ENCODE measurements at places on chromosomes 12 and 14.

DNA sequence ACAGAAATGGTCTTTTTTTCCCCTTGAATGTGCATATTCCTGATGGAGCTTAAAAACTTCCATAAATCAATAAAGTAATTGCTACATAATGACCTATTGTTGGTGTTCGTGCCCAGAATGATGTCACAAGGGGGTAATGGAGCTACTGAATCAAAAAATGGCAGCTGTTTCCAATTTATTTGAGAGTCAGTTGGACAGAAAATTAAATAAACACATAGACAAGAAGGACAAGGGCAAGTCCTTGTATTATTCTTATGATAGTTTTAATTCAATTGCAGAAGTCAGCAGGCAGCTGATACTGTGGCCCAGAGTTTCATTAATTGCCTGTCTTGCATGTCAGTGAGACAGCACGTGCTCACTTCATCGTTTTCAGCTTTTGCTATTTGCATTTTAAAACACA is 473.5 kb downstream of the ETNK1 start:
- DNase-seq = no peak

- DNase-seq = no peak
Observed at GRCh38 chr12:32502693-32503502, 103.5 kb downstream of the FGD4 start.

- no peak for DNase-seq
Observed at GRCh38 chr14:68886109-68886434, 93.0 kb downstream of the ACTN1 start.

DNA sequence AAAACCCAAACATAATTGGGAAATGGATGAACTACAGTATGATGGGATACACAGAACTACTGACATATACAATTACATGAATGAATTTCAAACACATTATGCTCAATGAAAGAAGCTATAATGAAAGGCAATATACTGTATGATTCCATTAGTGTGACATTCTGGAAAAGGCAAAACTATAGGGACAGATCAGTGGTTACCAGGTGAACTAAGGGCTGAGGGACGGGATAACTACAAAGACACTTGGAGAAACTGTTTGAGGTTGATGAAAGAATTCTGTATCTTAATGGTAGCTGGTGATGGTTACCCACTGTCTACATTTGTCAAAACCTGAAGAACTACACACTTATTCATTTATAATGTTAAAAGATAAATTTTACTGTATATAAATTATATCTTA is 7.7 kb downstream of the ZFC3H1 start:
- no peak for DNase-seq

DNA sequence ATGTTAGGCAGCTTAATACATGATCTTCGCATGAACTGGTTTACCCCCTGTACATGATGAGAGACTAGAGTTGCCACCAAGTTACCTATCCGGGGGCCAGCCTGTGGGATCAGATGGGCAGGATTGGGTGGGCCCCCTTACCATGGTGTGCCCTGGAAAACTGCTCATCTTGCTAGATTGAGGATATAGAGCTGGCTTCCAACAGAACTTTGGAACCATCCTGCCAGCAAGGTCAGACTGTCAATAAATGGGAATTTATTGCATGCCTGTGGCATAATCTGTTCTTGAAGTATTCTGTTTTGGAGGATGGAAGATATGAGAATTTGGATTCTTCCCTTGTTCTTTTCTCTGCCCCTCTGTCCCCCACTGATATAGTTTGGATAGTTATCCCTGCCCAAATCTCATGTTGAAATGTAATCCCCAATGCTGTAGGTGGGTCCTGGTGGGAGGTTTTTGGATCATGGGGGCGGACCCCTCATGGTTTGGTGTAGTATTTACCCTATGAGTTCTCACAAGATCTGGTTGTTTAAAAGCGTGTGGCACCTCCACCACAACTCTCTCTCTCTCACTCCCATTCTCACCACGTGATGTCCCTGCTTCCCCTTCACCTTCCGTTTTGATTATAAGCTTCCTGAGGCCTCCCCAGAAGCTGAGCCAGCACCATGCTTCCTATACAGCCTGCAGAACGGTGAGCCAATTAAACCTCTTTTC is 3.7 kb upstream of the TM9SF1 start:
- peak; percentile 34 for DNase-seq

- no peak for DNase-seq
Observed at GRCh38 chr14:78227248-78228077, 57.3 kb downstream of the NRXN3 start.

DNA sequence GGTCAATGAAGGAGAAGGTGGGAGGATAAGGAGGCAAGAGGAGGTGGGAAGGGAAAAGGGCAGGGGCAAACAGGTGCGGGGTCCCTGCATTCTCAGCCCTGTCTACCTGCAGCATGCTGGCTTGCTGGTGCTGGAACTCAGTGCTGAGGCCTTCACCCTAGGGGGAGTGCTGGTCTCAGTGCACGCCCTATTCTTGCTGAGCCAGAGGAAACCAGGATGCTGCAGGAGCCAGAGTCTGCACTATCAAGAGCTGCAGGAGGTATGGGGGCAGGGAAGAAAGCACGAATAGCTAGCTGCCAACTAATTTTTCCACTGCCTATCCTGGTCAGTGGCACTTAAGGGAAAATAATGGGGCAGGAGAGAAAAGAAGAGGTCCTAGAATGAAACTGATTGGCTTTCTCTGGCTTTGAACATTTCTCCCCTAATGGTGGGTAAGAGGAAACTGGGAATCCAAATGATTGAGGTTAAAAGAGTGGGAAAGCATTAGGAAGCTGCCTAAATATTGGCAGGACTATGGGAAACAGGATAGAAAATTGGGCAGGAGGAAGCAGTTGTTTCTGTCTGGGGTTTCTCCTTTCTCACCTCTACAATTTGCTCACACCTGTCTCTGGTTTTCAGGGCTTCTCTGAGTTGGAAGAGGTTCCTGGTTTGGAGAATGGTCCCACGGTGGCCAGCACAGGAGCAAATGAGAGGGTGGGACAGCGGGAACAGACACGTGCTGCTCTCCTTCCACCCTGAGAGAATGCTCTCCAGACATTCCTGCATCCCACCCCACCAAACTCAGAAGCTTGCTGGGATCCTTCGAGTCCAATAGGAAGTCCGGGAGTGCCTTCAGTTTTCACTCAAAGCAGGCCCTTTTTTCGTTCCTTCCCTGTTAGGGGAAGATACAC is 1.9 kb downstream of the TMEM253 start:
- DNase-seq = no peak

All from KBM-7 (cell line).